Fibroblast of the aortic adventitia (primary cell): ENCODE measurements at places on chromosomes 7 and 10.

DNA sequence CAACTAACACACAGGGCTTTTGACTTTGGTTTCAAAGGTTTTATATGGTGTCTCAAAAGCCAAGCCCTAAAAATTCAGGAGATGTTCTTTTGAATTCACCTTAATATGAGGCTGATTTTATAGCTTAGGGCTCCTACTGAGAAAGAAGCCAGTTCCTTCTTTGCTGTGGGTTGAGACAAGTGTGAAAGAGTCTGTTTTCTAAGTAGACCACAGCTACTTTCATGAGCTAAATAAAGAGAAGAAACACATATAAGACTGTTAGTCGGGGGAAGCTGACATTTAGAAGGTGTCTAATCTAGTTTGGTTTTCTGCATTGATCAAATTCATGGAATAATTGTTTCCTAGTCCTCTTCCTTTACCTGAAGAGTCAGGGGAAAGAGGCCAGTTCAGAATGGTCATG lies 332.1 kb upstream of the CELF2 start:
- no peak for DNase-seq

- DNase-seq = no peak
Observed at GRCh38 chr7:4261601-4261960, 420.5 kb upstream of the FOXK1 start.

GRCh38 chr10:51932530-51932929 lies 233.1 kb upstream of the CSTF2T start:
- DNase-seq = no peak

GRCh38 chr10:119518936-119519335 lies 23.6 kb downstream of the RGS10 start:
- DNase-seq = no peak

- DNase-seq = no peak
Observed at GRCh38 chr10:69403066-69403465, 13.7 kb downstream of the TACR2 start.

DNA sequence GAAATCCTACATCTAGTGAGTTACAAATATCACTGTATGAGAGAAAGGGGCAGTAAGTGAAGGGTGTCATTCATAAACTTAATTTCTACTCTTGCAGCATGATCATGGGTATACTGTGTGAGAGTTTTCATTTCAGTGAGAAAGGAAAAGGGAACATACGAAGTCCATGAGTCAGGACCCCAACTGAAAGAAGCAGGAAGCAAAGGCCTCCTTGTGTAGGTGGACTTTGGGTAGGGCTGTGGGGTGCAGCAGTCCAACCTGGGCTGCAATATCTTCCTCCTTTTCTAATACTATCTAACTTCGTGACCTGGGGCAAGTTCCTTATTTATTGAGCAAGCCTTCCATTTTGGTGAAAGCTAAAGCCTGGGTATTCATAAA lies 248.2 kb upstream of the TCF7L2 start:
- no peak for DNase-seq

DNA sequence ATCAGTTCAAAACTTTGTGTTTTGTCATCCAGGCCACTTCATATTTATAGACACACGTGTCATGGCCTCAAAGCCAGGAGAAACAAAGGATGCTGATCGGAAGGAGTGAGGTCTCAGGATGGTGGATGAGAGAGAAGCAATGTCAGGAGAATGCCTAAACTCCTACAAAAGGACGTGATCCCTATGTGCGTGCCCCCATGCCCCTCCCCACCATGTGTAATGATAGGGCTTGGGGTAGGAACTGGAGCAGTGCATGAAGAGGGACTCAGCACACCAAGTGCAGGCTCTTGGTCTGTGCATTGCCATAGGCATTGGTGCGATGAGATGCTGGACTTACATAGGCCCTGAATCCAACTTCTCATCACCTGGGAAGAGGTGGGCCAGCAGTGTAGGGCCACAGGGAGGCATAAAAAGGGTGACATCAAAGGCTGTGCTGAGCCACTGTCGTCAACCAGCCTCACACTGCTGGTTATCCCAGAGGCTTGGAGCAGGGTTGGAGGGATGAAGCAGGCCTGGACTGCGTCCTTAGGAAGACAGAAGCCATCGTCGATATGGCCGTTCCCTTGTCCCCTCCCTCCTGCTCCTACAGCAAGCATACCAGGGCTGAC lies 46.9 kb upstream of the GDF10 start:
- DNase-seq = no peak

DNA sequence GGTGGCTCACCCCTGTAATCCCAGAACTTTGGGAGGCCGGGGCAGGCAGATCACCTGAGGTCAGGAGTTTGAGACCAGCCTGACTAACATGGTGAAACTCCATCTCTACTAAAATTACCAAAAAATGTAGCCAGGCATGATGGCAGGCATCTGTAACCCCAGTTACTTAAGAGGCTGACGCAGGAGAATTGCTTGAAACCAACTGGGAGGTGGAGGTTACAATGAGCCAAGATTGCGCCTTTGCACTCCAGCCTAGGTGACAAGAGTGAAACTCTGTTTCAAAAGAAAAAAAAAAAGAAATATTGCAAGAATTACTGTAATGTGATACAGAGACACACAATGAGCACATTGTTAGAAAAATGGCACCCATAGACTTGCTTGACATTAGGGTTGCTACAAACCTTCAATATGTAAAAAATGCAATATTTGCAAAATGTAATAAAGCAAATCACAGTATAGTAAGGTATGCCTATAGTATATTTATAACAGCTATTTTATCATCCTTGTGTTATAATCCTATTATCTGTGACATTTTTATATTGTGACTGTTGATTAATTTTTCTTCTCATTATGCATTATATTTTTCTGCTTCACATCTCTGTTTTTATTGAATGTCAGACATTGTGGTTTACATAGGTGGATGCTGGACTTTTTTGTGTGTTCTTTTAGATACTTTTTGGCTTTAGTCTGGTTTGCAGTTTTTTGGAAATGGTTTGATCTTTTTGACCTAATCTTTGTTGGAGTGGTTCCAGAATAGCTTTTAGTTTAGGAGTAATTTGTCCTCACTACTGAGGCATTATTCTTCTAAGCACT lies 55.4 kb upstream of the HELLS start:
- DNase-seq = no peak

GRCh38 chr7:117982071-117983055 lies 109.1 kb upstream of the CTTNBP2 start:
- DNase-seq = no peak

GRCh38 chr7:80499350-80499953 lies 12.4 kb downstream of the GNAT3 start:
- peak; percentile 90 for DNase-seq

- DNase-seq = peak; percentile 14
Observed at GRCh38 chr7:139118805-139119485, 9.4 kb upstream of the ZC3HAV1 start.

GRCh38 chr10:96675846-96676245 lies 44.5 kb downstream of the PIK3AP1 start:
- no peak for DNase-seq

- DNase-seq = no peak
Observed at GRCh38 chr10:58755340-58755610, 242.6 kb downstream of the BICC1 start.

DNA sequence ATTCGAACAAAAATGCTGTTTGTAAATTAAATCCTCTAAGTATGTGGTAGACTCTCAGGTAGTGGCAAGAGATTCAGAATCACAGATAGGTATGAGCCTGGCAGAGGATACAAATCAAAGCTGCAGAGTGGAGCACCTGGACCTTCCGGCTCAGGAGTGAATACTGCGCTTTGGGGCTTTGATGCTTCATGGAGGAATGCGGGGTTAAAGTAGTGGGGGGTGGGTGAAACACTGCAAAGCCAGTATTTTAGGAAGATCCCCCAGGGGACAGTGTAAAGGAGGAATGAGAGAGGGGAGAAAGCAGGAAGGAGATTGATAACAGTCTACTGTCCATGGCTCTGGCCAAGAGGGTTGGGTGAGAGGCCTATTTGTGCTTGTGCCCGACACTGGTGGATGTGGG lies 43.2 kb downstream of the CREB5 start:
- DNase-seq = no peak

DNA sequence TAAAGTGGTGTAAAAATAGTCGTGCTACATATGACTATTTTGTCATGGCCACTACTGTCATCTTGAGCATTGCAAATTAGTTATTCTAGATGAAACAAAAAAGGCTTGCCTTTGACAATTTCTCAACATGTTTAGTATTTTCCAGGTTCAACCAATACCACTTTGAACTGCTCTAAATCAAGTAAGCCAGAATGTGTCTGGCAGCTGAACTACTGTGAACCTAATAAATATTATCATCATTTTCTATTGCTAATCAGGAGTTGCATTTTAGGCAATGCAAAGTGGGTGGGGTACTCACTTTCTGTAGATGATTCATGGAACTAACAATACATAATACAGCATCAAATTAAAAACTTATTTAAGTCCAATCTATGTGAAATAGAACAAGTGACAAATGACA lies 877.2 kb downstream of the CNTNAP2 start:
- DNase-seq = no peak

- DNase-seq = no peak
Observed at GRCh38 chr7:42476255-42476654, 239.2 kb upstream of the GLI3 start.

GRCh38 chr7:74023092-74023536 lies 4.9 kb upstream of the ELN start:
- DNase-seq = peak; percentile 61

GRCh38 chr10:116715839-116716377 lies 26.5 kb downstream of the HSPA12A start:
- DNase-seq = no peak

DNA sequence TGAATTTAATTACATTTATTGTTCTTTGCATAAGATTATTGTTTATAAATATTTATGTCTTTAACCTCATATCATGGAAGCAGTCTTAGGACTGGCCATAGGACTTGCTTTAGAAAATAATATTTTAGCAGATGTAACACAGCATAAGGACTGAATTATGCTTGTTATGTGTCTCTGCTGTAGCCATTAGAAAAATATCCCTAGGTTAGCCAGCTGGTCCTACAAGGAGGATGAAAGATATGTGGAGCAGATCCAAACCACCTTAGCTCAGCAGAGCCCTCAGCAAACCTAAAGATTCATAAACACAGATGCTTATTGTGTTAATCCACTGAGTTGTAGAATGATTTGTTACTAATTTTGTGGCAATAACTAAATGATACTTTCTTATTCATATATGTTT lies 166.0 kb upstream of the COL1A2 start:
- DNase-seq = peak; percentile 28

- DNase-seq = peak; percentile 27
Observed at GRCh38 chr7:115984105-115984504, 46.5 kb downstream of the TFEC start.

GRCh38 chr10:48231699-48232315 lies 42.7 kb downstream of the FRMPD2 start:
- DNase-seq = no peak

- DNase-seq = no peak
Observed at GRCh38 chr10:118545381-118545780, 50.1 kb downstream of the PRLHR start.

DNA sequence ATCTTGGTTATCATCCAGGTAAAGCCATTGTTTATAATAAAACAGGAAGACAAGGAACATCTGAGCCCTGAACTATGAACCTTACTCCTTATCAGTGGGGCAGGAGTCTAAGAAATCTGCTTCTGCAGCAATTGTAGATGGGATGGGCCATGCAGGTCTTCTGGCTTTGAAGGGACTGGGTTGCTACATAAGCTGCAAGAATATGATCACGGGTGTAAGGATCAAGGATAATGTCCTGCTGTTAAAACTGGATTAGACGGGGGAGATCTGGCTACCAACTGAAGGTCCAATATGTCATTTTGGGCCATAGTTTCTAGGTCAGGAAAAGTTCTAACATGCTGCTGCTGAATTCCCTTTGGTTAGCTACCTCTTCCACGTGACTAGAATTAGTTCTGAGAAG lies 1363.4 kb upstream of the CELF2 start:
- DNase-seq = no peak

- no peak for DNase-seq
Observed at GRCh38 chr10:1050554-1050953, 1.6 kb upstream of the IDI1 start.

- no peak for DNase-seq
Observed at GRCh38 chr10:131909014-131909808, 8.4 kb downstream of the PPP2R2D start.

GRCh38 chr7:148277042-148277660 lies 313.4 kb upstream of the C7orf33 start:
- DNase-seq = no peak

DNA sequence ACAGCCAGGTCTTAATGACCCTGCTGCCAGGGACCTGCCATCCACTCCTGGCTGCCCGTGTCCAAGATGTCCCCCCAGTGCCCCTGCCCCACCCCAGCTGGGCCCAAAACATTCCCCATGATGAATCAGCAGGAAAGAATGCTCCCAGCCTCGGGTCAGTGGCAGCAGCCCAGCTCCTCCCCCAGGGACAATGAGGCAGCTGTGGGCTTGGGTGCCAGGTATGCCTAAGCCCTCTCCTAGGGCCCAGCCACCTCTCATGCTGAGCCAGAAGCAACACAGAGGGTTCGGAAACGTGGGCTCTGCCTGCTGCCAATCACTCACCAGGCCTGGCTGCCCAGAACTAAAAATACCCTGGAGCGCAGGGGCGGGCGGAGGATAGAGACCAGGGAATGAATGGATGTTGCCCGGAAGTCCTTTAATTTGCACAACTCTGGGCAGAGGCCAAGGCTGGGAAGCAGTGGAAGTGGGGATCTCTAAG lies 1.5 kb upstream of the LOXL4 start:
- DNase-seq = peak; percentile 94

DNA sequence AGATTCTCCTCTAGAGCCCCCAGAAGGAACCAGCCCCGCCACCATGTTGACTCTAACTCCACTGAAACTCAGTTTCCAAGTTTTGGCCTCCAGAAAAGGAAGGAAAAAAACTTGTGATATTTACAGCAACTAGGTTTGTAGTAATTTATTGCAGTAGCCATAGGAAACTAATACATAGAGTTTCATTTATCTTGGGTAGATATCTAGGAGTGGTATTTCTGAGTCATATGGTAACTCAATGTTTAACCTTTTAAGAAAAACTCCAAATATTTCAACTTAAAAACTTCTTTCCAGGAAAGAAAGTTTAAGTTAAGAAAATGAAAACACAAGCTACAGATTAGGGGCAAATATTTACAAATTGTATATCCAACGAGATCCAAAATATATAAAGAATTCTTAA lies 576.7 kb downstream of the KCNMA1 start:
- peak; percentile 28 for DNase-seq

DNA sequence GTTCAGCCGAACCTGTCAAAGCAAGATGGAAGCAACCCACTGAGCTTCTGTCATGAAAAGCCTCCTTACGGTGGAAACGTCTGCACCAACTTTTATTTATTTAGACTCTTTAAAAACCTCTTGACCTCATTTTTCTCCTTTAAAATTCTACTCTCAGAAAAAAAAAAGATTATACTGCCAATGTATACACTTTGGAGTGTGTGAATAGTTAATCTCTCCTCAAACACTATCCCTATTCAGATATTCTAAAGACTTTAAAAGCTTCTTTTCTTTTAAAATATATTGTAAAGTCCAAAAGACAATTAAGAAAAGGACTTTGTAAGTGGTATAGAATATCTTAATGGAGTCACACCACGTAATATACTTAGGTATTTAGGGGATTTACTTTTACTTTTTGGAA lies 335.2 kb upstream of the SEMA3D start:
- no peak for DNase-seq
